ENCODE measurements at places on chromosomes 6 and 20. TPM values are rescaled to one million over a fixed set of nuclear protein-coding genes. Genes with fewer than 3 reads are reported as not detected.

Gene SIRPG
- total RNA-seq, result not detected

Gene TRIM10
- total RNA-seq, result not detected

Gene XKR7
- total RNA-seq, result under 0.01 TPM

Gene C6orf132
- 19.8 TPM for total RNA-seq

Gene PHACTR1
- total RNA-seq, result not detected

Gene MMP24
- 1.7 TPM for total RNA-seq

Gene BPIFB1
- not detected for total RNA-seq

Gene MYMX
- not detected for total RNA-seq

Gene COL10A1
- total RNA-seq, result not detected

Gene ABRACL
- 26.9 TPM for total RNA-seq

Gene FAM83C
- 0.33 TPM for total RNA-seq

Gene SERINC1
- 185 TPM for total RNA-seq

Gene SYCP2L
- total RNA-seq, result 0.11 TPM

Gene IPCEF1
- total RNA-seq, result 0.11 TPM
